ENCODE measurements at places on chromosomes 12 and 14.

GRCh38 chr14:60773558-60773957 is 39.0 kb downstream of the MNAT1 start:
- no peak for DNase-seq

DNA sequence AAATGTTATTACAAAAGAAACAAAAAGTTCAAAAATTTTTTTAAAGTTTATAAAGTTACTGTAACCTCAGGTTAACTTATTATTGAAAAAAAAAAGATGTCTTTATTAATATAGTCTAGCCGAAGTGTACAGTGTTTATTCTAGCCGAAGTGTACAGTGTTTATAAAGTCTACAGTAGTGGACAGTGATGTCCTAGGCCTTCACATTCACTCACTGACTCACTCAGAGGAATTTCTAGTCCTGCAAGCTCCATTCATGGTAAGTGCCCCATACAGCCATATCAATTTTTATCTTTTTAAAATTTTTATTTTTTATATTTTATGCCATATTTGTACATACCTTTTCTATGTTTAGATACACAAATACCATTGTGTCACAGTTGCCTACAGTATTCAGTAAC is 10.4 kb downstream of the ATG2B start:
- no peak for DNase-seq

GRCh38 chr12:28036940-28037339 is 64.4 kb upstream of the PTHLH start:
- no peak for DNase-seq

DNA sequence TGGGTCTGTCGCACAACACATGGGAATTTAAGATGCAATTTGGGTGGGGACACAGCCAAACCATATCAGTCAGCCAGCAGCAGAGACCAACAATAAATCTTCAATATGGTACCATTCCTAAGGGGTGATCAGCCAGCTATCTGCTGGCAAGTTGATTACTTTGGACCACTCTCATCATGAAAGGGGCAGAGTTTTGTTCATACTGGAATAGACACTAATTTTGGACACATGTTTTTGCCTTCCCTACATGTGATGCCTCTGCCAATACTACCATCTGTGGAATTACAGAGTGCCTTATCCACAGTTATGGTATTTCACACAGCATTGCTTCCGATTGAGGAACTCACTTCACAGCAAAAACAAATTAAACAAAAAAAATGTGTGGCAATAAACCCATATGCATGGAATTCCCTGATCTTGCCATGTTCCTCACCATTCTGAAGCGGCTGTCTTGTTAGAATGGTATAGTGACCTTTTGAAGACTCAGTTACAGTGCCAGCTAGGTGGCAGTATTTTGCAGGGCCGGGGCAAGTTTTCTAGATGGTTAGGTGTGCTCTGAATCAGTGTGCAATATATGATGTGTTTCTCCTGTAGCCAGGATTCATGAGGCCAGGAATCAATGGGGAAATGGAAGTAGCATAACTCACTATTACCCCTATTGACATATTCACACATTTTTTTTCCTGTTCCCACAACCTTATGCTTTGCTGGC is 179.0 kb upstream of the IGF1 start:
- DNase-seq: no peak

GRCh38 chr14:32023540-32023939 is 53.6 kb upstream of the ARHGAP5 start:
- DNase-seq: no peak

- peak; percentile 65 for DNase-seq
Observed at GRCh38 chr12:43758247-43758727, 303 bp downstream of the PUS7L start.

DNA sequence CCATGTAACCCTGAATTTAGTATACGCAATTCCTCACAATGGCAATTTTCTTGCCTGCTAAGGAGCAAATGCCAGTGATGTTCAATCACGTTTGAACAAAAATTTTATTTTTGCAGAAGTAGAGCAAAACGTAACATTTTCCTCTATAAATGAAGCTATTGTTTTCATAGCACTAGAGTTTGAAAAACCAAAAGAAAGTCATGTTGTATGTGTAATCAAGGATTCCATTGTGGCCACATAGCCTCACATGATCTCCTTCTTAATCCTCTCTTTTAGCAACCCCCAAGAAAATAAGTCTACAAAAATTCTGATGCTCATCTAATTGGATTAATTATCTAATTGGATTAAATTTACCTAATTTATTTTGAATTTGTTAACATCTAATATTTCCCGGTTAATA is 1217.4 kb upstream of the FLRT2 start:
- DNase-seq: no peak

DNA sequence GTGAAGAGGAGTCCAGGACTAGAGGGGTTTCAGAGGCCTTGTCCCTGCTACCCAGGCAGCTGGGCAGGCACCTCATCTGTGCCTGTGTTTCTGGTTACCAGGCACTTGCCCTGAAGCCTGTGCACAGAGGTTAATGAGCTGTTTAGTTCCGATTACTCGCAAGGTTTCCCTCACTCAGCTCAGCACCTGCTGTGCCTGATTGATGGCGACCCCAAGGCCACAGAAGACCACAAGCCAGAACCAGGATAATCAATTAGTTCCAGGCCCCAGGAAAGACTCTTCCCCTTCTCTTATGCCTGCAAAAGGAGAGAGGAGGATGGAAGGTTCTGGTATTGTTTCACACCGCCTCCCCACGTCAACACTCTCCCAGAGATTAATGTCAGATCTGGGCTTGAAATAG is 88.8 kb upstream of the NOS1 start:
- DNase-seq: no peak

DNA sequence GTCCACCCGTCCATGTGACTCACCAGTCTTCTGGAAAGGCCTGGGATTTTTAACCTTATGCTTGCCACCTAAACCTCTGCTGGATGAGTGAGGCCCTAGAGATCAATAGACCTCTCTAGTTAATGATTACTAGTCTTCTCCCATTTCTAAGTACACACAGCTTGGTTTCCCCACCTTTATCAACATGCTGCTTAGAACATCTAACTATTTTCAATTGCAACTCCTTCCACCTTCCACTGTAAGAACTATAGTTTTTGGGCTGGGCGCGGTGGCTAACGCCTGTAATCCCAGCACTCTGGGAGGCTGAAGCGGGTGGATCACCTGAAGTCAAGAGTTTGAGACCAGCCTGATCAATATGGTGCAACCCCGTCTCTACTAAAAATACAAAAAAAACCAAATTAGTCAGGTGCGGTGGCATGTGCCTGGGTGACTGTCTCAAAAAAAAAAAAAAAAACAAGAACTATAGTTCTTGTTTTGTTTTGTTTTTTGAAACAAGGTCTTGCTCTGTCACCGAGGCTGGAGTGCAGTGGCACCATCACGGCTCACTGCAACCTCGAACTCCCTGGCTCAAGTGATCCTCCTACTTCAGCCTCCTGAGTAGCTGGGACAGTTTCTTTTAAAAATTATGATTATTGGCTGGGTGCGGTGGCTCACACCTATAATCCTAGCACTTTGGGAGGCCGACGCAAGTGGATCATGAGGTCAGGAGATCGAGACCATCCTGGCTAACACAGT is 18.7 kb upstream of the MDM2 start:
- DNase-seq: no peak

DNA sequence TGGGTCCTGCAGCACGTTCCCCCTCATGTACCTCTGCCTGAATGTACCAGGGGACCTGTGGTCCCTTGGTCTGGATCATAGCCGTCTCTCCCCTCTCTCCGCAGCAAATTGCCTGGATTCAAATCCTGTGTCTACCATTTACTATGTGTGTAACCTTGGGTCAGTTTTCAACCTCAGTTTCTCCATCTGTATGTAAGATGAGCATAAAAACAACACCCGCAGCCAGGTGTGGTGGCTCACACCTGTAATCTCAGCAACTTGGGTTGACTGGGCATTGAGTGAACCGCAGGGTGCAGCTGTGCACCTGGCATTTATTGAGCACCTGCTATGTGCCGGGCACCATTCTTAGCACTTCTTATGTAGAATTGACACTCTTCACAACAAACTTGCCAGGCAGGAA is 14.1 kb downstream of the CYP46A1 start:
- DNase-seq: no peak
